Stimulated activated CD4-positive, alpha-beta T cell treated with anti-CD3 and anti-CD28 coated beads, Interleukin-1b, Interleukin-23, amount 100 ng/mL, for 1 hour (primary cell): ENCODE measurements at places on chromosomes 11 and 22.

DNA sequence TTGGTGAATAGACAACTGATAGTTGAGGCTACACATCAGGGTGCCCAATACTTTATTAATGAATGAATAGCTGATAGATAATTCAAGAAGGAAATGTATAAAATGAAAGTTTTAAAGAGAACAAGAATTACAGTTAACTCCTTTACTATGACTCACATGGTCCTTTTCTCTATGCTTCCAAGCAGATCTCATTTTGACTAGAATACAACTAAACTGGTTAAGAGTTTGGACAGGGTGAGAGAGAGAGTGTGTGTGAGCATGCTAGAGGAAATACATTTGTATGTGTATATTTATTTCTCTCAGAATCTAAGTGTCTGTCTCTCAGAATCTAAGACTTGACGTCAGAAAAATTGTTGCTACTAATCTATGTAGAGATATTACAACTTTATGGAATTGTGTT, 66.7 kb downstream of the SIK2 start:
- no peak for DNase-seq

GRCh38 chr11:17642980-17643379, 76.4 kb upstream of the MYOD1 start:
- DNase-seq = no peak

GRCh38 chr11:110089617-110090282, 3.4 kb upstream of the ZC3H12C start:
- DNase-seq = no peak

DNA sequence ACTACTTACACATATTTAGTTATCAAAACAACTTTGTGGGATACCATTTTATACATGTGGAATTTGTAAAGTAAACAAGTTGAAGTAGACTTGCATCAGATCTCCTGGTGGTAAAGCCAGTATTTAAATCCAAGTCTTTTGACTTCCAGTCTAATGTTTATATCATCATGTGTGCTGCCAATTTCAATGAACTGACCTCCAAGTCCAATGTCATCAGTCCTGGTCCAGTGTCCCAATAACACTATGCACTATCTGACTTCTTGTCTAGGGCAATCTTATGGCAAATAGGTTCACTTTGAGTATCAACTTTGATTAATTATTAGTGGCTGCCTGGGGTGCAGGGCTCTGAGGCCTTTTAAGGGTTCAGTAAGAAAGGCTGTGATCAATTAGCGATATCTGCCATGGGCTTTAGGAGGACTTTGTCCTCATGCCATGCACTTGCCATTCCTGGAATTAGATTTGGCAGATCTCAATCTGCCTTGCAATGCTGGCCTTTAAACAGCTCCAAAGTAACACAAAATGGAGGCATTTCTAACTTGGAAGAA, 9.6 kb upstream of the PTS start:
- DNase-seq = no peak

- no peak for DNase-seq
Measured at GRCh38 chr11:99893811-99894210, 793.3 kb upstream of the ARHGAP42 start.

GRCh38 chr22:35590634-35591295, 26.4 kb downstream of the MB start:
- DNase-seq = no peak

DNA sequence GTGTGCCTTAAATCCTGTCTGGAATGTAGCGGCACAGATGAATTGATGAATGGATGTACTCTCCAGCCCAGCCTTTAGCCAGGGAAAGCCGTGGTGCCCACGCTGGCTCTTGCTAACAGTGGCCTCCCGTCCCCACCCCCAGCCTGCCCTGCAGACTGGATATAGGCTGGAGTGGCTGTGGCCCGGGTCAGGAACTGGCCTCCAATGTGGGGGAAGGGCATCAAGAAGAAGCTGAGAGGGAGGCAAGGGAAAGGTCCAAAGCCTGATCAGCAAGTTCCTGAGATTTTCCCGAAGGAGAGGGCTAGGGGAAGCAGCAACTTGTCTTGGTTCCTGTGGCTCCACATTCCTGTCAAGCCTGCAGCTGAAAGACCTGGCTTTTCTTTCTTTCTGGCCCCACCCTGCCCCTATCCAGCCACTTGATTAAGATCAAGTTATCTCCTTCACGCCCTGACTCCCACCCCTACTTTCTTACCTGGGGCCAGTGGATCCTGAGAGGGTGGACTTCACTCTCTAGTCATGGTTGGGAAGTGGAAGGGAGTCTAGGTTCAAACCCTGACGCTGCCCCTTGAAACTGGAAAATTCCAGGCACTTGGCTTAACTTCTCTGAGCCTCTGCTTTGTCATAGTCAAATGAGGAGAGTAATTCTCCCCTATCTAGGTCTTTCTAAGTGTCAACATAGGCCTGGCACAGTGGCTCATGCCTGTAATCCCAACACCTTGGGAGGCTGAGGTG, 11.0 kb upstream of the MICALL1 start:
- DNase-seq = no peak

GRCh38 chr22:33889748-33890147, 30.5 kb downstream of the LARGE1 start:
- no peak for DNase-seq

GRCh38 chr11:706439-706956, 467 bp downstream of the EPS8L2 start:
- no peak for DNase-seq

DNA sequence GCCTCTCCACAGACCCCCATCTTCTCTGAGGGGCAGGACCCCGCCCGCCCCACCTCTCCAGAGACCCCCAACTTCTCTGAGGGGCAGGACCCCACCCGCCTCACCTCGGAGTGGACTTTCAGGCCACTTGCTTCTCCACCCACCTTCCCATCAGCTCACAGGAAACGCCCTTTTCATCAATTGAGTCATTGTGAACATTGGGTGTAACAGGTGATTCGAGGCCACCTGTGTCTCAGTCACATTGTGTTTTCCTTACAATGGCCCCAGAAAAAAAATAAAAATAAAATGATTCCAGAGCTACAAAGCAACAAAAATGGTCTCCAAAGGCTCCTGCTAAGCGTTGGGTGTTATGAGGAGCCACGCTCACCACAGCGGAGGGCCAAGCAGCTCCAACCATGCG, 36.0 kb downstream of the BRD1 start:
- DNase-seq = no peak

DNA sequence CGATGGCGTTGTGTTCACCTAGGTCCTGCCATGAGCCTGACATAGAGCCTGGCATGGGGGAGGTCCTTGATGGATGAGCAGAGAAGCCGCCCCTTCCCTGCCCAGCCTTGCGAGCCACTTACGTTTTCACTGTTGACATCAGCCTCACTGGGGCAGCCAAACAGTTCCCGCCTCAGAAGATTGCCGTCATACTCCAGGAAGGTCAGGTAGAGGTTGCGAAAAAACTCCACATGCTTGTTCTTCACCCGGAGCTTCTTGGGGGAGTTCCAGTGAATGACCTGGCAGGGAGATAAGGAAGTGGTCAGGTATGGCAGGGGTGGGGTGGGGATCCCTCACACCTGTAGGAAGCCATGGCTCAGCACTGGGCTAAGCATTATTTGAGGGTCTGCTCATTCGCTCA, 279.3 kb upstream of the SYN3 start:
- DNase-seq = no peak

DNA sequence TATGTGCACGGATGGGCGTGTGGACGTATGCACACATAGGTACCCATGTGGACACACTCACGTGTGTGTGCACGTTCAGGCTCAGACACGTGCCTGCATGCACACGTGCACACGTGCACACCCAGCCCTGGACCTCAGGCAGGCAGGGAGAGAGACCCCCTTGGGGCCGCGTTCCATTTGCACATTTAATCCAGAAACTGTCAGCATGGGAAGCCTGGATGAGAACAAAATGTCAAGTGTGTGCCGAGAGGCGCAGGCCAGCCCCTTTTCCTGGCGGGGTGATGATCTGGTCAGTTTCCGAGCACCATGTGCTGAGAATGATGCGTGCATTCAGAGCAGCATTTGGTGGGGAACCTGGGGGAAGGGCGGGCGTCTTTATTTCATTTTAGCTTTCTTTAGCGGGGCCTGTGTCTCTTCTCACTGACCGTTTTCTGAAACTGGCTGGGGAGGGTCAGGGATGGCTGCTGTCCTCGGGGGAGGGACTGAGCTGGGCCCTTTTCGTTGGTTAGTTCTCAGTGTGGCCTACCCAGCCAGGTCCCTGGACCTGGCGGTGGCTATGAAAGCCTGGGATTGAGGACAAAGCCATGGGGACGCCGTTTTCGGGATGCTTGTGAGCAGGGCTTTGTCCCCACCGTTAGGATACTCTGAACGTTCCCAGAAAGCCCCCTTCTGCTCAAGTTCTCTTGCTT, 96.3 kb downstream of the KCNQ1 start:
- no peak for DNase-seq

GRCh38 chr22:48886604-48887393, 940.9 kb downstream of the BRD1 start:
- no peak for DNase-seq

DNA sequence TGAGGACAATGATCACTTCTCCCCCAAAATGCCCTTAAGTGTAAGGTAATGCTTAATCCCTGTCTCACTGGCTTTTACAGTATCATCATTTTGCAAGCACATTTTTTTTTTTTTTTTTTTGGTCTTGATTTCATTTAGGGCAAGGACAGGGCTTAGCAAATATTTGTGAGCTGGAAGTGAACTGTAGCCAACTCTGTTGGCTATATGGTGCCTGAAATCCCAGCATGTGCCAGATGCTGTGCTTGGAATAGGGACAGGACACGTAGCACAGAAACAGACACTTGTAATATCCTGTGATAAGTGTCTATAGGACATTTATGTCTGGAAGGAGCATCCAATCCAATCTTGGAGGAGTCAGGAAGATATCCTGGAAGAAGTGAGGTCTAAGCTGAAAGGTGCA, 198.3 kb downstream of the NAV2 start:
- no peak for DNase-seq

GRCh38 chr22:28017859-28018258, 98.8 kb upstream of the PITPNB start:
- DNase-seq = no peak
